ENCODE measurements at places on chromosomes 2 and 18.

- DNase-seq = no peak
Measured at GRCh38 chr2:222862106-222862908, 1.5 kb downstream of the ACSL3 start.

GRCh38 chr18:9731380-9731779, 23.3 kb downstream of the RAB31 start:
- no peak for DNase-seq

DNA sequence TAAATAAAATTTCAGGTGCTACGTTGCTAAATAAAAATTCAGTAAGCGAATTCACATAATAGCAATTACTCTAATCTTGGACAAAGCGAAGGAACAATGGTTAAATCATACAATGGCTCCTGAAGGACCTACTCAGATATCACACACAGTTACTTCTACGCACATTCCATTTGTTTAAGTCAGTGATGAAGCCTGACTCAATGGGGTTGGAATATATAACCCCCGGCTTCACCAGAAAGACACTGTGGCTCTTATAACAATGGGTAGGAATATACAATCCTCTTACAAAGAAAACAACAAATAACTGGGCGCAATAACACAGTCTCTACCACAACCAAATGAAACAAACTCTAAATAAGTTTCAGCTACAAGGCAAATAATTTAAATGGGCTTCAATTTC, 349.5 kb downstream of the IRS1 start:
- DNase-seq = no peak

GRCh38 chr2:12330916-12331315, 385.8 kb upstream of the TRIB2 start:
- DNase-seq = no peak

- no peak for DNase-seq
Measured at GRCh38 chr2:235945608-235946140, 222.5 kb downstream of the GBX2 start.

- no peak for DNase-seq
Measured at GRCh38 chr2:10201201-10201600, 78.7 kb downstream of the RRM2 start.

- DNase-seq = no peak
Measured at GRCh38 chr2:41933585-41934320, 114.1 kb upstream of the PKDCC start.

- no peak for DNase-seq
Measured at GRCh38 chr2:197707316-197708213, 2.4 kb downstream of the MARS2 start.

GRCh38 chr2:133787207-133787606, 218.9 kb upstream of the NCKAP5 start:
- no peak for DNase-seq

DNA sequence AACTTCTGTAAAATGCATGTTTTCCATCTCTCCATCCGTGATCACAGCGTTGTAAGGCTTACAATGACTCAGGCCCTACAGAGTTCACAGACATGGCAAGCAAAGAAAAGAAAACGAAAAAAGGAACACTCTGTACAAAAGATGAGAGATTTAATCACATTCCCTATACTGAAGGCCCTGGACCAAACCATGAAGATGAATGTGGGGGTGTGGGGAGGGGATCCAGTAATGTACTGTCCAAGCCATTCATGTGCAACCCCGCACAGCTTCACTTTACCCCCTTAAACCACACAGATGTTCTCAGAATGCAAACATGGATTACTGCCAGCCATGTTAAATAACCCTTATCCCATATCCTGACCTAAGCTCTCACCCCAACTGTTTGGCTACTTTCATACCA, 391.1 kb downstream of the NCKAP5 start:
- DNase-seq = no peak

- DNase-seq = no peak
Measured at GRCh38 chr2:235979753-235980435, 188.3 kb downstream of the GBX2 start.

GRCh38 chr18:13649397-13650390, 76.7 kb downstream of the FAM210A start:
- no peak for DNase-seq

DNA sequence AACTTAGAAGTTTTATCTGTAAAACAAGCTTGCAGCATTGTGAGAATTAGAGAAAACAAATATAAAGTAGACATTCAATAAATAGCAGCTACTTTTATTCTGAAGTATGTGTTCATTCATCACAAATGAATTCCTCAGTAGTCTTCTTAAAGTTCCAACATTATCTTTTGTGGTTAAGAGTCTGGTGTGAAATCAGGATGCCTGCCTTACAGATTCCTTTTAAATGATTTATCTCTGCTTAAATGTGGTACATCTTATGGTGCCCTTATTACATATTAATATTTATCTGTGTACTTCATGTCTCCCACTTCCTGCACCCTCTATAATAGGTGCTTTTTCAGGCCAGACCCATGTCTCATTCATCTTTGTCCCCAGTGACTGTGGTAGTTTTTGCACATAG, 595.0 kb downstream of the STK39 start:
- no peak for DNase-seq

GRCh38 chr2:53432936-53433335, 334.7 kb upstream of the CHAC2 start:
- DNase-seq = no peak

DNA sequence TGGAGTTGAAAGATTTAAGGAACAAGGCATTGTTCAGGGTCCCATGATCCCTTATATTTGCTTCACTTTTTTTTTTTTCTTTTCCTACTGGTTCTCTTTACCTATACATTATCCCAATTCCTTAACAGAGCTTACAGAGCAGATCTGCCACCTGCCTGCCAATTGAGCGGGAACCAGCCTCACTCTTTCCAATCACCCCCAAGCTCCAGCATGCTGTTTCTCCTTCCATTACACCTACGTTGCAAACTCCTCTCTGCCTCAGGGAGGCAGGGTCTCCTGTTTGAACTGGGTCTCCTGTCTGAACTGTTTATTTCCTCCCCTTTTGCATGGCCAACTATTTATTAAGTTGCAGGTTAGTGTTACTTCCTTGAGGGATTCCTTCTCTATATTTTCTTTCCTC, 77.2 kb upstream of the SLC38A11 start:
- DNase-seq = no peak

DNA sequence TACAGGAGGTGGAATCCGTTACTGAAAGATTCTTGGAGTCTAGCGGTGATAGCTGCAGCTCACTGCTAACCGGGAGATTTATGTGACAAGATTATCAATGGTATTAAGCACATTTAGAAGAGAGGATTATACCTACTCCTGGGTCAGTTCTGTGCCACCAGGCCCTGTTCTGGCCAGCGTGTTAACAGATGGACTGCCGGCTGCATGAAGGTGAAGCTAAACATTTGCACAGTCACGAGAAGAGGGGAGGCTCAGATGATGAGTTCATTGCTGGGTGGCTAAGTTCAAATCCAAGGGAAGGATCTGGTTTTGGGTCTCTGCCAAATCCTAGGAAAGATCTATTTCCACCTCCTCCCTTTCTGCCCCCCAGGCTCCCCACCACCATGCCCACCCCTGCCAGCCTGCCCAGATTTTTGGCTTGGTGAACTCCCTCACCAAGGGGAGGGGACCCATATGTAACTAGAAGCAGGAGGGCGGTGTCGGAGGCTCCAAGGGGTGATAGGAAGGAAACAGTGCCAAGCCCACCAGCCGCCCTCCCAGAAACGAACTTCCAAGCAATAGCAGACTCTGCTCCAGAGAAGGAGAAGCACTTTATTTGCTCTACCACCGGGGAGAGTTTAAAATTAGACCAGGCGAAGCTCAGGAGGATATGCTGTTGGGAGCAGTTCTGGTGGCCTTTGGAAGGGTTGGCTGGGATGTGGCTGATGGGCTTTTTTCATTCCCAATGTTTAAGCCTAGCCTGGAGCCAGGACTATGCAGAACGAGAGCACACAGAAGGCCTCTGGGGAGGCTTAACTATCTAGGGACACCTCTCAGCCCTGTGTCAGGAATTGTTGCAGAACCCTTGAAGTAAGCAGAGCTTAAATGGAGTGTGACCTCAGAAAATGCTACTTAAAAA, 200.5 kb downstream of the KLHL29 start:
- no peak for DNase-seq

- no peak for DNase-seq
Measured at GRCh38 chr18:73900106-73900835, 247.4 kb downstream of the FBXO15 start.

GRCh38 chr2:189163889-189164288, 15.7 kb downstream of the COL5A2 start:
- no peak for DNase-seq

- no peak for DNase-seq
Measured at GRCh38 chr2:201242571-201243277, 17.6 kb upstream of the CASP8 start.

GRCh38 chr2:231717281-231718171, 9.2 kb downstream of the PTMA start:
- no peak for DNase-seq

DNA sequence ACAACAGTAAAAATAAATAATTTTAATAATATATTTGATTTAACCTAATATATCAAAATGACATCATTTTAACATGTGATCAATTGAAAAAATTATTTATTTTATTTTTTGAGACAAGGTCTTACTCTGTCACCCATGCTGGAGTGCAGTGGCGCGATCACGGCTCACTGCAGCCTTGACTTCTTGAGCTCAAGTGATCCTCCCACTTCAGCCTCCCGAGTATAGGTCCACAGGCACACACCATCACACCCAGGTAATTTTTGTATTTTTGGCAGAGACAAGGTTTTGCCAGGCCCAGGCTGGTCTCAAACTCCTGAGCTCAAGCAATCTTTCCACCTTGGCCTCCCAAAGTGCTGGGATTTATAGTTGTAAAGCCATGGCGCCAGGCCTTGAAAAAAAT, 126.7 kb upstream of the COPS8 start:
- no peak for DNase-seq

DNA sequence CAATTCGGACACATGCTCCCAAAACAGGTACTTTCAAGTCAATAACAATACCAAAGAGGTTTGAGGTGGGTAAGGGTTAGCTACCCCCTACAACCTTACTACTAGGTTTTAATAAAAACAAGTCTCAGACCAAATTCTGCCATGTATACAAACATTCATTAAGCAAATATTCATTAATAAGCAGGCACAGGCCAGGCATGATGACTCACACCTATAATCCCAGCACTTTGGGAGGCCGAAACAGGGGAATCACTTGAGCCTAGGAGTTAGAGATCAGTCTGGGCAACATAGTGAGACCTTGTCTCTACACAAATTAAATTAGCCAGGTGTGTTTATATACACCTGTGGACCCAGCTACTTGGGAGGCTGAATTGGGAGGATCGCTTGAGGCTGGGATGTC, 11.7 kb upstream of the ELAC1 start:
- no peak for DNase-seq

DNA sequence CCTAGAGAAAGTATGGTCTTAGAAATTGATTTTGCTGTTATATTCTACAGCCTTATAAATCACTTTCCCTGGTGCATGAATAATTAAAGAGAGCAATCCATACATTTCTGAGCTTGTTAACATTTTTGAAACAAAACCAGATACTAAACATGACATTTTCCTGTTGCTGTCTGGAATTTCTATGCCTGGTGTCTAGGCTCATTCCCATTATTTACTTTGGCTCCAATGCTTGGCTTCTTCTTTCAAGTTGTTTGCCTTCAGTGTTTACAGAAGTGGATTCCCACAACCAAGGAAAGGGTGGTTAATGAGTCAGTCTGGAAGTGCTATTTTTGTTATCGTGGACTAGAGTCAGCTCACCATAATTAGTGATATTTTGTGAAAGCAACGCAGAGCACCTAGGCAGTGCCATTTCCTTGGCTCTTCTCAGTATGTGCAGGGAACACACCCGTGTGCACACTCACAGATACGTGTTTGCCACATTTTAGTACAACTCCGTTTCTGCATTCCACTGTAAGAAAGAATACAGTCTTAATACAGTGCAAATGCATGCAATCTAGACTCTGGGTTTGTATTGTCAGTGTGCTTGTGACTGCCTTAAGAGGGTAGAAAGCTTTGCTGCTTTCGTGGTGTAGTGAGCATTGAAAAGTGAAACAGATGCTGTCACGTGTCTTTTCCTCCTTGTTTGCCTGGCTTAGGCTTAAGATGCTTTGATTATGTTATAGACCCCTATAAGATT, 185.0 kb upstream of the RASGRP3 start:
- no peak for DNase-seq

GRCh38 chr2:85550486-85550885, 10.8 kb downstream of the GGCX start:
- DNase-seq = no peak

GRCh38 chr2:3443506-3444084, 64.1 kb downstream of the TRAPPC12 start:
- no peak for DNase-seq

- no peak for DNase-seq
Measured at GRCh38 chr2:217360781-217361482, 501.1 kb upstream of the TNP1 start.

- DNase-seq = peak; percentile 97
Measured at GRCh38 chr2:85772019-85772745, 18.4 kb downstream of the ATOH8 start.

DNA sequence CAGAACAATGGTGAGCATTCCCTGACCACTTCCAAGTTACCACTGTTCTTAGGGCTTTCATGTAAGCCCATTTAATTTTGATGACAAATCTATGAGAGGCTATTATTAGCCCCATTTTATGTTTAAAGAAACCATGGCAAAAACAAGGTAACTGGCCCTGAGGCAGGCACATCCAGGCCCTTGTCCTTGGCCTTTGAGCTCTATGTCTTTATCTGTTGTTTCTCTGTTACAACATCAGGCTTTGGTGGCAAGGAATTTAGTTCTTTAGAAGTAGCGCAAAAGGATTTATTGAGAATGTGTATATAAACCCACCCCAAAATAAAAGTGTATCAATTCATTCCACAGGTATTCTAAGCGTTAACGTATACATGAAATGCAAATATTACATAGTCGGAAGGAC, 257.1 kb downstream of the HNMT start:
- no peak for DNase-seq

GRCh38 chr2:236008006-236008405, 160.2 kb downstream of the GBX2 start:
- DNase-seq = no peak

- DNase-seq = no peak
Measured at GRCh38 chr2:174473796-174474195, 13.0 kb downstream of the GPR155 start.

DNA sequence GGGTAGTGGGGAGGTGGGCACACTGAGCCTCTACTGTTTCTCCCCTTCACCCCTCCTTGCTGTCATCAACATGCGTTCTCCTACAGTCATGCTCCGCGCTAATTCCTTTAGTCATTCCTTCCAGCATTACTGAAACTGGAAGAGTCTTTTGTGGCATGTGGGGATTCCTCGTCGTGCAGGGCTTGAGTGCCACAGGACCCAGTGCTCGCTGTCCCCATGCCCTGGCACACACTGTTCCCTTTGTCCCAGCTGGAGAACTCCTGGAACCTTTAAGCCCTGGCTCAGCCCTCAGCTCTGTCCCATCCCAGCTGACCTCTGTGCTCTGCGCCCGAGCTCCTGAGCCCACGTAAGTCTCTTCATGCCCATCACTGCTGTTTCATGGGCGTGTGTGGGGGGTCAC, 42.1 kb downstream of the ODC1 start:
- no peak for DNase-seq

- peak; percentile 25 for DNase-seq
Measured at GRCh38 chr2:120978359-120979050, 242.8 kb downstream of the GLI2 start.
